ENCODE measurements at places on chromosomes 4 and X.
A peak's percentile ranks its signal among the peaks of the same experiment; 100 is the strongest.

DNA sequence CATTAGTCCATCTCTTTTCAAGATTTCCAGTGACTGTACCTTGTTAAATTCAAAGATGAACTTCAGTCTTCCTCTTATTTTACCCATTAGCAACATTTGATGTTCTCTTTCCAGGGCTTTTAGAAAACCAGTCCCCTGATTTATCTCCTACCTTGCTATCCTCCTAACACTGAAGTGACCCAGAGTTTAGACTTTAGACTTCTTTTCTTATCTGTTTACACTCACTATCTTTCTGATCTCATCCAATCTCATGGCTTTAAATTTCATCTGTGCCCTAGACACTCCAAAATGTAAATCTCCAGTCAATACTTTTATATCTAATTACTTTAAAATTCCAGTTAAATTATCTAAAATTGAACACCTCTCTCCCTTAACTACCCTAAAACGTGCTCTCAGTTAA is 13.5 kb upstream of the CXXC4 start:
- no peak for DNase-seq

- no peak for DNase-seq
Observed at GRCh38 chr4:1833307-1834046, 22.5 kb downstream of the LETM1 start.

GRCh38 chr4:108144451-108144850 is 24.3 kb downstream of the LEF1 start:
- no peak for DNase-seq

DNA sequence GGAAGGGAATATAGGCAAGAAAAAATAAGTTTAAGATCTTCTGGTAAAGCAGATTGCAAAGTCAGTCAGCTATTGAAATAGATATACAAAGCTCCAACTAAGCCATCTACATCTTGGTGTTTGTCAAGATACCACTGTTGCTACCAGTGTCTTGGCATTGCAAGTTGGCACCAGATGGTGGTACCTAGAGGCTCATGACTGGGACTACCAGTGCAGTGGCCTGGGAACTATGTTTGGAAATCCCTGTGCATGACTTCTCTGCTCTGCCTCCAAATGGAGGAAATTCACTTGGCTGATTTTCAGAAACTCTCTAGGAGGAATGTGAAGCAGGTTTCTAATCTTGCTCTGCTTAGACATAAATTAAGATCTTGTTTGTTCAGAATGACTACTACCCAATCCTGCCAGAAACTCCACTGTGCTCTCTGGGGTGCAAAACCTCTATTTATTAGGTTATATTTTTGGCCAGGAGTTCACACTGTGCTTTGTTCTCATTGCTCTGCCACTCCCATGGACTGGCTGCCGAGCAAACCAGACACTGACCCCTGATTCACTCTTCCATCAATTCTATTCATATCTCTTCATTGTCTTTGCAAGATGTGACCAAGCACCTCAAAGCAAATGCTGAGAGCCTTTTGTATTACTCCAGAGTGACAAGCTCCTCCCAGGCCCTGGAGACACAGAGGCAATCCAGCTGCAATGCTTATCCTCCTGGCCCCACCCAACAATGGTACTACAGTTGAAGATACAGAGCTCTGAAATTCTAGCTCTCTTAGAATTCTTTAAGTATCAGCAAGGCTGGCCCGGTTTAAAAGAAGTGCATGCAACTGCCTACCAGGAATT is 272.3 kb upstream of the FGF16 start:
- DNase-seq, result no peak

GRCh38 chrX:13109817-13110216 is 65.4 kb upstream of the FAM9C start:
- DNase-seq, result no peak

GRCh38 chr4:4762909-4763821 is 96.3 kb upstream of the MSX1 start:
- peak; percentile 75 for DNase-seq

DNA sequence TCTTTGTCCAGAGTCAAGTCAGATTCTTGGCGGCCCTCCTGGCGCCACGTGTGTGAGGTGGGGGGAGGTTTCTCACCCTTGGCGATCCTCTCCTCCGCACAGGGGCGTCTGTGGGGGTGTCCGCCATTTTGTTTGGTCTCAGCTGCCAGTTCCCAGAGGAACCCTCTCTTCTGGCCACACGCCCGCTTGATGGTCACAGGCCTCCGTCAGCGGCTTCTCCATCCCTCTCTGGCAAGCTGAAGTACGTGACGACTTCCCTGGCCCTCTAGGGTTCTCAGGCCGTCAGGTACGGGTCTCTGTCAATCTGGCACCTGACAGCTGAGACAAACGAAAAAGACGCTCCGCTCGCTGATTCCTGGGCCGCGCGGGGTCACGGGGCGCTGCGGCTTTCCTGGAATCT is 272.6 kb downstream of the TRIML1 start:
- DNase-seq, result no peak

DNA sequence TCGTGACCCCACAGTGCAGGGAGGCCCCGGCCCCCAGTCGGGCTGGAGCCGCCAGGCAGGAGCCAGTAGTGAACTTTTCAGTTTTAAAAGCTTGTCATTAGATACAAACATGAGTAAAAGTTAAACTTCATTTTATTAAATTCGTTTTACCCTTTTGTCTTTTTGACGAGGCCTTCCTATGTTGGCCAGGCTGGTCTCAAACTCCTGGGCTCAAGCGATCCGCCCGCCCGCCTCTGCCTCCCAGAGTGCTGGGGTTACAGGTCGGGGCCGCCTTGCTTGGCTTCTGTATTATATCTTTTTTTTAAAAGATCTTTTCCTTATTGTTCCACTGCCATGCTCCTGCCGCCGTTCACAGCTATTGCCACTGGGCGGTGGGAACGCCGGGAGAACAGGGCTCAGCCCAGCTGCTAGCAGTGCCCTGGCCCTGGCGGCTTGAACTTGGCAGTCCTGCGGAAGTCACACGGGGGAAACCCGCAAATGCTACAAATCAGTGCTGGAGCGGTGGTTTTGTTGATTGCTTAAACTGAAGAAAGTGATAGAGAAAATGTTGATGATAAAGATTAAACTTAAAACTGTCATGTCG is 968 bp upstream of the NELFA start:
- DNase-seq, result peak; percentile 67

GRCh38 chr4:185730387-185730786 is 81.6 kb downstream of the SORBS2 start:
- no peak for DNase-seq

GRCh38 chrX:15930585-15930984 is 76.0 kb upstream of the AP1S2 start:
- DNase-seq, result peak; percentile 16

- no peak for DNase-seq
Observed at GRCh38 chr4:134936014-134936413, 734.4 kb upstream of the PABPC4L start.

DNA sequence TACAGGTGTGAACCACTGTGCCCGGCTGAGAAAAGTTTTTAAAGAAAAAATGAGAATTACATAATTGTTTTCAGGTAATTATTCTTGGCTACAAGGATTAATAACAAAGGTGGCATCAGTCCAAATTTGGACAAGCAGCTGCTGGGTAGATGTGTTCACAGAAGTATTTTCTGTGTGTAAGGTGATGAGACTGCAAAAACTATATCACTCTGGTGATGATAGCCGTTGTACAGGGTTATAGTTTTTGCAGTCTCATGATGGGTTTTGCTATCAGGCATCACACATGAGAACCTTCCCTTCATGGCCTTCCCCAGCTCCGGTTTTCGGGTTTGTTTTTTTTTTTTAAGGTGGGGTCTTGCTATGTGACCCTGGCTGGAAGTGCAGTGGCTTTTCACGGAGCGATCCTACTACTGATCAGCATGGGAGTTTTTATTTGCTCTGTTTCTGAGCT is 5.1 kb upstream of the SLC10A3 start:
- DNase-seq, result no peak

GRCh38 chr4:105714071-105714521 is 5.5 kb downstream of the GSTCD start:
- DNase-seq, result peak; percentile 31

DNA sequence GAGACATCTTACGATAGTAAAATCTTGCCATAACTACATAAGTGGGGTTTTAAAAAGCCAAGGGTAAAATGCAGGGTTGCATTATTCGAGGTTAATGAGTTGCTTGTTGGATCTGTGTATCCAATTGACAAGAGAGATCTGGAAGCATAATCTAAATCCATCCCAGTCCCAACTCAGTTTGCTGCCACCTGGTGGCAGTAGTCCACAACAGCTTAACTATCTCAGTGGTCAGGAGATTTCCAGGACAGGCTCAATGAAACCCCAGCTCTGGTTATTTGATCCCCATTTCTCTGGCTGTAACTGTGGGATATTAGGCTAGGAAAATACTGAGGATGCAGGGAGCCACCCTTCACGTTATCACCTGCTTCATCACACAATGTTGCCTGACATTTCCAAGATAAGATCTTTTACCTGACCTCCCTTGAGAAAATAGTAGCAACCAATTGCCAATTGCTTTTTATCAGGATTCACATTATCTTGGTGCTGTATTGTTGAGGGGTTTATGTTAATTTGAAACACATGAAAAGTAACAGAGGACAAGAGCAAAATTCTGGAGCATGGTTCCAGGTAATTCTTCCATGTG is 88.2 kb upstream of the TNIP3 start:
- DNase-seq, result peak; percentile 59

GRCh38 chr4:168126952-168127351 is 34.6 kb downstream of the ANXA10 start:
- no peak for DNase-seq

DNA sequence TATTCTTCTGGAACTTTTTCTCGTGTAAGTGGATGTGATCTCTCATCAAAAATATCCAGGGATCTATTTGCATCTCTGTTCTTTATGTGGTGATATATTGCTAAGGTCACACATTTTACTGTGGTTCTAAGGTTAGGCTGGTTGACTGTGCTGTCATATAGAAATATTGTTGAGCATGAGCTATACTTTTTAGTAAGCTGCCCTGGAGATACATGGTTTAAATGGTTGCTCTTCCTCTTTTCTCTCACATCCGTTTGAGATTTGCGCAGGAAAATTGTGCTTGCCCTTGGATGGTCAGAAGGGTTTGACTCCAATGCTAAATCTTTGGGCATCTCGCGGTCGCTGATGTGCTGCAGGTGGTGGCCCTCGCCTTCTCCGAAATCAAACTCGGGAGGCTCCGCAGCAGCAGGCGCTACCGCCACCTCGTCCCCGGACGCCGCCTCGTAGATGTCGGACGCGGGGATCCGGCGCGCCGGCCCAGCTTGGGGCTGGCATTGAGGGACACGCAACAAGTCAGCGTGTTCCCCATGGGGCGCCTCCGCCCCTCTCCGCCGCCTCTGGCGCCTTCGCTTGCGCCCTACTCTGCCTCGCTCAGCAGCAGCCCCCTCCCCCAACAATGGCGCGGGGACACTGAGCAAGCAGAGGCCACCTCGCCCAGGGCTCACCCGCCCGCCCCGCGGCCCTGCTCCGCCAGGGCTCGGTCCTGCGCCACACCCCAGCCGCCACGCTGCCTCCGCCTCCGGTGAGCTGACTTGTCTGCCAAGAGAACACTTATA is 154.5 kb downstream of the MSN start:
- peak; percentile 30 for DNase-seq

DNA sequence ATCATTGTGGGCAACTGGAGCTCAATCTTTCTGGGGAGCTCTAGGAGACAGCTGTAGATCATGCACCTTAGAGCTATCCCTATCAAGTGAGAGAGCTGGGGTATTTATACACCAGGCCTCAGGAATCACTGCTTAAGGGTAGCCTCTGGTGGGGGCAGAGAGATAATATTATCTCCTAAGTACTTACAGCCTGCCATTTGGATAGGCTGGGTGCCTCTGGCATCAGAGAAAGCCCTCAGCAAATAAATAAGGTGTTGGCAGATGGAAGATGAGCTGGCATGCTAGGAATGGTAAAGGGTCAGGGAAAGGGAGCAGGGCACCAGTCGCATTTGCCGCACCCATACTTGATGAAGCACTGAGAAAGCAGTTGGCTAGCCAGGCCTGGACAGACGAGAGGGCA is 75.9 kb downstream of the HCCS start:
- no peak for DNase-seq

GRCh38 chr4:76087007-76087769 is 12.7 kb downstream of the ART3 start:
- DNase-seq, result peak; percentile 43

Data from GM13976 (cell line).